ENCODE measurements at places on chromosomes 6 and 20. TPM values are rescaled to one million over a fixed set of nuclear protein-coding genes. Genes with fewer than 3 reads are reported as not detected.

The BPIFA3 gene
- total RNA-seq: not detected

GRCh38 chr6:134230940-134231339 is 87.0 kb downstream of the SGK1 start:
- no peak for DNase-seq

GRCh38 chr6:106380407-106380806 is 19.9 kb downstream of the CRYBG1 start:
- DNase-seq: peak; percentile 35

The SPEF1 gene
- 0.09 TPM for total RNA-seq

Data from fibroblast of the aortic adventitia (primary cell).